ENCODE measurements at places on chromosomes 5 and 9. TPM values are rescaled to one million over a fixed set of nuclear protein-coding genes. Genes with fewer than 3 reads are reported as not detected.
A peak's percentile ranks its signal among the peaks of the same experiment; 100 is the strongest.

GRCh38 chr9:6034954-6035353, 19.5 kb upstream of the RANBP6 start:
- DNase-seq = peak; percentile 51

- no peak for DNase-seq
Measured at GRCh38 chr5:157026789-157027424, 32.0 kb downstream of the HAVCR1 start.

GRCh38 chr9:120734607-120735410, 20.5 kb upstream of the MEGF9 start:
- DNase-seq = no peak

DNA sequence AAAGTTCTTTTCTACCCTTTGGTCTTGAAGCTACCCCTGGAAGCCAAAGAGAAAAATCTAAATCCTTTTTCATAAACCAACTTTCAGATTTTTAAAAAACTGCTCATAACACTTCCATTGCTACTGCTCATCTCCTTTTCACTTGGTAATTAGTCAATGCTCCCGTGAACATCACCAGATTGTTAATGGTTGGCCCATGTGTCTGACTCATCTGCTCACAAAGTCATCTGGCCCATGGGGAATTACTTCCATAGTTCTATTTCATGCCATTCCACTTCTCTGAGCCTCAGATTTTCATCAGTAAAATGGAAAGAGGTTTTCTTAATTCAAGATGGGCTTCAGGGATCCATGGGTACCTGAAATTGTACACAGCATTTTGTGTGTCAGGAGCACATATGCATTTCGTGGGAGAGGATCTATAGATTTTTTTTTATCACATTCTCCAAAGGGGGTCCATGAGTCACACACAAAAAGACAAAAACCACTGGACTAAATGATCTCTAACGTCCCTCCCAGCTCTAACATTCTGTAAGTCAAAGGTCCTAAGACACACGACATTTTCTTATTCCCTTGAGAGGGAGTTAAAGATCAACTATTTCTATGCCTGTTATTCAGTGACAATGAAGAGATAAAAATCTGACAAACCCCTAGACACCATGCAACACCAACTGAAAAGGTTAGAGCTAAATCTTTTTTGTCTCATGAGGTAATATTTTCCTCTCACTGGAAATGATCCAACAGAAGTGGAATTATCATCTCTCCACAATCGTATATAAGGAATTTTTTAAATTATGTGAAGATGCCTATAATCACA, 75.4 kb downstream of the TEX10 start:
- DNase-seq = no peak

- DNase-seq = peak; percentile 39
Measured at GRCh38 chr5:103472830-103473229, 89.8 kb downstream of the NUDT12 start.

SPARC gene
- 319 TPM for total RNA-seq

GAS1 gene
- total RNA-seq = 6.6 TPM
